ENCODE measurements at places on chromosomes 12 and 14. TPM values are rescaled to one million over a fixed set of nuclear protein-coding genes. Genes with fewer than 3 reads are reported as not detected.

GRCh38 chr14:93295541-93296220 lies 37.2 kb downstream of the BTBD7 start:
- DNase-seq, result no peak

GRCh38 chr14:89025561-89026236 lies 201.2 kb downstream of the TTC8 start:
- no peak for DNase-seq

DNA sequence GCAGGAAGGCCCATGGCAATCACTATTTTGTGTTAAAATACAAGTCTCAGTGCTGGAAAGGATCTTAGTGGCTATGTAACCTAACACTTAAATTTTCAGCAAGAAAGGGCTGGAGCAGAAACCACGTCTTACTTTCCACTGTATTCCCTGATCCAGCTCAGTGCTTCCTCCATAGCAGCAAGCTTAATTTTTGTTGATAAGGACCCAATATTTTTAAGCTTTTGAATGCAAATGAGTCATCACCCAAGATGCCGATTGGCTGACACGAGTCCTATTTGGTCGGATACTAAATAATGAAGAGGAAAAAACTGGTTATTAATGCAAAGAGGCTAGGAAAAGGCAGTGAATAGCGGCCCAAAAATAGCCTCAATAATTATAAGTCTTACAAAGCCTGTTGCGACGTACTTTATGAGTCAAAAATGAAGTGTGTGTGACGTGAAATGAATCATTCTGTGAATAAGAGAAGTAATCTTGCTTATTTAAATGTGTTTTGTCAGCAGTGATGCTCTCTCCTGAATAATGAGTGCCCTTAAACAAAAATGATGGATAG lies 46.9 kb upstream of the IGF1 start:
- no peak for DNase-seq

GRCh38 chr14:22122227-22122818 lies 448.7 kb upstream of the OR4E1 start:
- DNase-seq, result no peak

- DNase-seq, result no peak
Measured at GRCh38 chr12:114783089-114783618, 99.2 kb upstream of the TBX3 start.

GRCh38 chr12:56630180-56630632 lies at the start of gene BAZ2A:
Gene BAZ2A, minus strand, starts transcription at chr12:56630326. Its CDS starts 12,796 bp downstream, at chr12:56617530.
- DNase-seq, result peak; percentile 96

GRCh38 chr14:100158566-100159093 lies 815 bp downstream of the DEGS2 start:
- DNase-seq, result no peak

GRCh38 chr12:108728820-108729611 lies 2.3 kb downstream of the CORO1C start:
- no peak for DNase-seq

GRCh38 chr12:120662879-120663278 lies 22.5 kb downstream of the CABP1 start:
- DNase-seq, result no peak

DNA sequence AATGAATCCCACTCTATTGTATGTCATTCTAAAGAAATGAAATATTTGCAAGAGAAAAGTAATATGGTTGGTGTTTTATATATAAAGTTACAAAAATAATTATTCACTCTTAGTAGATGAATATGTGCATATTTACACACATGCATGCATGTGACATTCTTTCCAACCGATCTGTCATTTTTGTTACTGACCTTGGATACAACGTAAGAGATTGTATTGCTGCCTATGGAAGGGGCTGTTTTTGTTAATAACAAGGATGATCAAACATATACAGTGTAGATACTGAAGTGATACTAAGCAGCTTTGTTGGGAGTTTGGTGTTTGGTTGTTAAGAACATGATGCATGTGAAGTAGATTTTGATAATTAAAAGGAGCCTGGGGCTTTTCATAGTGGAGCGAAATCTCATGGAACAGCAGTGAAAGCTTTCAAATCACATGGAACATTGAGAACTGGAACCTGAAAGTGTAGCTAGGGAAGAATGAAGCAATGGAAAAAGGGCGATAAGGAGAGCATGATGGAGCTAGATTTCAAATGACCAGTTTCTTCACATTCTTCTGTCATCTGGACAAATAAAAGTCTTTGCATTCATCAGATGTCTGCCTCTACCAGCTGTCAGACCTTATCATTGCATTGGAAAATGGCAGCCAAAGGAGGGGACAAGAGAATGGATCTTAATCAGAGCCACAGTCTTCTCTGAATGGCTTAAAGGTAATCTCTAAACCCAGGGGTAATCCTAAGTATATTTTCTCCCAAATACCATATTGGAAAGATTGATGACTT lies 10.0 kb downstream of the BORCS5 start:
- no peak for DNase-seq

- DNase-seq, result no peak
Measured at GRCh38 chr12:91194500-91194899, 11.9 kb upstream of the DCN start.

DNA sequence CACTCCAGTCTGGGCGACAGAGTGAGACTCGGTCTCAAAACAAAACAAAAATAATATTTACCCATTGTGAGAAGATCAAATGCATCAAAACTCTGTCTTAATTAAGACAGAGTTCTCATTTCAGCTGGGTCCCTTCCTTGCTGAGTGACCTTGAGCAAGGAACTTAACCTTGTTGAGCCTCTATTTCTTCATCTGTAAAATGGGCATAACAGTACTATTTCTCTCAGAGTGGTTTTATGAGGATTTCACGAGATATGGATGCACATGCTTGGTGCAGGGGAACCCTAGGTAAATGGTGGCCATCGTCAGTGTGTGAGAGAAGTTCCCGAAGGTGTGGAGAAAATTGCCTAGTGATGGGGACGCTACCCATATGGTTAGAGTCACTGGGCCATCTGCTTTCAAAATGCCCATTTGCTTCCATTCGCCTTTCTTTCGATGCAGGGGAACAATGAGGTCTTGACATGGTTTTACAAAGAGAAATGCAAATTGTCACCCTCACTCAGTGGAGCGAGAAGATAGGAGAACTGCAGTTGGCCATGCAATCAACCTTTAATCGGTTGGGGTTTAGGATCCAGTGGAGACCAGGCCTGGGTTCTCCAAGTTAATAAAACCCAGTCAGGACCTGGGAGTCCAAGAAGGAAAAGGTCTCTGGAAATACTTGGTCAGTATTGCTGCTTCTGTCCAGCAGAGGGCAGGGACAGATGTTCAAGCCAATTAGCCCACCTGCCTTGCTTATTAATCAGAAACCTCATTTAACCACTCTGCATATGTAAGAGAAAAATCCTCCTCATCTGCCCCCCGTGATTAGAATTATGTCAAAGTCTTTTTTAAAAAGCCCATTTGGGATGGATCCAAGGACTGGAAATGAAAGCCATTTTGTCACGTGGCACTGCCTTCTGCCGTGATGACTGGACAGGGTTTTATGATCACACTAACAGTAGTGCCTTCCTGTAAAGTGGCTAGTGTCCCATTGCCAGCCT lies 37.2 kb downstream of the CFAP251 start:
- no peak for DNase-seq

DNA sequence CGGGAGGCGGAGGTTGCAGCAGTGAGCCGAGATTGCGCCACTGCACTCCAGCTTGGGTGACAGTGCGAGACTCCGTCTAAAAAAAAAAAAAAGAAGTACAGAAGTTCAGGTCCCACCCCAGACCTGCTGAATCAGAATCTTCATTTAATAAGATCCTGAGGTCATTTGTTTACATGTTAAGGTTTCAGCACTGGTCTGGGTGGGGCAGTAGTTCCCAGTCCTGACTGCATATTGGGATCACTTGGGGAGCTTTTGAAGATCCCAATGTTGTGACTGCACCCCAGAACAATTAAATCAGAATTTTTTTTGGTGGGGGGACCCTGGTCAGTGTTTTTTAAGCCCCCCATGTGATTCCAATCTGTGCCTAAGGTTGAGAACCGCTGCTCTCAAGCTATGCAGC lies 11.7 kb upstream of the COL2A1 start:
- DNase-seq, result no peak

DNA sequence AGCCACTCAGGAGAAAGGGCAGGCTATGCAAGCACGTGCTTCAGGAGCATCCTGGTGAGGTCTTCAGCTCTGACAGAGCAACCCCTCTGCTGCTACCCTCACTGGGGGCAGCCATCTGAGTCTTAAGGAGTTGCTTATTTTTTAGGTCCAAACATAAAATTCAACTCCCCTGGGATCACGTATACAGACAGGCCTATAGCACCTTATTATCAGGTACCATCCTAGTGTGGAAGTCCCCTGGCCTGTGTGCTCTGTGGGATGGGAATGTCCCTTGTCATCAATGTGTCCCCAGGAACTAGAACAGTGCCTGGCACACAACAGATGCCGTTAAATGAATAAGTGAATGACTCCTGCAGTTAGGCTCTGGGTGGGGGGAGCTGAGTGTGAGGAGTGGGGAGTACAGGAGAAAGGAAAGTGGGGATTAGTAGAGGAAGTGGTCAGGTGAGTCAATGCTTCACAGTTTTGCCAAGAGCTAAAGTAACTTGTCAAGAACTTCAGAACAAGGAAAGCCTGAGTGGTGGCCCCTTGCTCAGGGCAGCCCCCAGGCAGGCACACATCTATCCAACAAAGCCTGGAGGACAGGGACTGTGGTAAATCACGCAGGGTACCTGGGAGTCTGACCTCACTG lies 33.5 kb downstream of the DAD1 start:
- no peak for DNase-seq

- no peak for DNase-seq
Measured at GRCh38 chr12:110174373-110174996, 50.3 kb downstream of the IFT81 start.

The SRRM4 gene
- 0.59 TPM for total RNA-seq

The C12orf42 gene
- not detected for total RNA-seq

The ZNF219 gene
- total RNA-seq, result 51.1 TPM

The TCL1B gene
- not detected for total RNA-seq

The SLC6A13 gene
- total RNA-seq, result 6.1 TPM

The CCDC175 gene
- not detected for total RNA-seq

The PDE3A gene
- total RNA-seq, result 132 TPM

The WDHD1 gene
- total RNA-seq, result 1.8 TPM

The RTL1 gene
- not detected for total RNA-seq

The ACOT6 gene
- not detected for total RNA-seq
